ENCODE measurements at places on chromosomes 1 and 21.

- no peaks in the 10 kb centered on the region for H3K36me3 ChIP-seq
- H3K27ac ChIP-seq = no peak overlapping the region
- H3K27me3 ChIP-seq = no peaks in the 10 kb centered on the region
- H3K4me3 ChIP-seq = no peak overlapping the region
Observed at GRCh38 chr1:19393046-19393445, 80.9 kb downstream of the SLC66A1 start.

- DNase-seq = no peak
- H3K27me3 ChIP-seq = no peaks in the 10 kb centered on the region
- H3K36me3 ChIP-seq = no peaks in the 10 kb centered on the region
- H3K4me1 ChIP-seq = no peaks in the 10 kb centered on the region
- H3K4me3 ChIP-seq = no peak overlapping the region
- H3K27ac ChIP-seq = no peak overlapping the region
Observed at GRCh38 chr1:234647245-234647644, 37.3 kb upstream of the IRF2BP2 start.

- H3K36me3 ChIP-seq = no peaks in the 10 kb centered on the region
- DNase-seq = no peak
- H3K27me3 ChIP-seq = no peaks in the 10 kb centered on the region
- H3K4me3 ChIP-seq = no peak overlapping the region
- H3K27ac ChIP-seq = no peak overlapping the region
- peaks cover 3% of the 10 kb centered on the region for H3K4me1 ChIP-seq
Observed at GRCh38 chr1:197249324-197249723, 18.7 kb upstream of the CRB1 start.

DNA sequence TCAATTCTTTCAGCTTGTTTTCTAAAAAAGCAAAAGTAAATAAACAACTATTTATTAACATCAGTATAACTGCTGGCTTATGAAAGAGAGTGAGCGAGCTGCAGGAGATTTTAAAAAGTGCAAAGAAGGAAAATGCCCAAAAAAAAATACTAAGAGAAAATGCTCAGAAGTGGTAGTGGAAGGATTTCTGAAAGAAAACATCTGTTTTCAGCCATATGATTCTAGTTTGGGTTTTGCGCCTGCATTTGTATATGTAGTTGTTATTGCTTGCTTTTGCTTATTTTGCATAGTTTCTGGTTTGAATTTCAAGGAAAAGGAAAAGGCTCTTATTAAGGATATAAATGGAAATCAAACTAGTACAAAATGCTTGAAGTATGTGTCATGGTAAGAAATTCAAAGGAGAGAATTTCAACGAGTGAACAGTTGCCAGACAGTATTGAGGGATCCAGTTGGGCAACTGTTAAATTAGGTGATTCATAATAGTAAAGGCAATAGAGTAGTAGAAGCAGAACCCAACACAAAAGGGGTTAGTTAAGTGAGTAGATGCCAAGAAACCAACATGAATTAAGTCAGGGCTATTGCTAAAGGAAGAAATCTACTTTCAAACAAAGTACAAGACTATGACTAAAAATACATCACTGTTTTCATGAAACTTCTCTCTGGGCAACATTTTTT is 1.2 kb downstream of the GBP5 start:
- no peaks in the 10 kb centered on the region for H3K4me1 ChIP-seq
- no peak for DNase-seq
- no peak overlapping the region for H3K27ac ChIP-seq
- H3K4me3 ChIP-seq = no peak overlapping the region

DNA sequence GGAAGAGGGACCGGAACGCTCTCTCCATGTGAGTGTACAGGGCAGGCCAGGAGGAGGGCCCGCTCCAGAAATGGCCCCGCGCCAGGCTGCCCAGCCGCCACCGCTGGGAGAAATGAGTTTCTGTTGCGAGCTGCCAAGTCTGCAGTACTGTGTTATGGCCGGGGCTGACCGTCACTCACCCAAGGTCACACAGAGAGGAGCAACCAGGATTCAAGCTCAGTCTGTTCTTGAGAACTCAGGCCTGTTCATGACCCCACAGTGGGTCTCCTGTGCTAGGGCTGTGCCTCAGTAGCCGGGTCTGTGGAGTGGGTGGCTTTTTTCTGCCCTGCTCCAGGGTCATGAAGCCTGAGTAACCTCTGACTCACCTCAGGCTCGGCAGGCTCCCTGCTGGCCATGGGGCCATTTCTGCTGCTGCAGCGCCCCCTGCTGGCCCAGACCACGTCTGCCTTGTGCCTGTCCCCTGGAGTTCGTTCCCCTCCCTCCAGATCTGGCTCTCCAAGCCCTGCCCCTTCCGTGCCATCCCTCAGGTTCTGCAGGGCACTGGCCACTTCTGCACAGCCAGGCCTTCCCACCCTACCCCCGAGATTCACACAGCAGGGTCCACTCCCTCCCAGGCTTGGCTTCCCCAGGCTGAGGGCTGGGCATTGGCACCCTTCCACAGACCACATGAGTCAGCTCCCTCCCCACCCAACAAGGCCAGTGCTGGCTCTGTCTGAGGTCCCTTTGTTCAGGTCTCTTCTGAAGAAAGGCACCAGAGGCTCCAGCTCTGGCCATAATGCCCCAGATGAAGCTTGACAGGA is 51.8 kb downstream of the EDN2 start:
- peak; percentile 90 for DNase-seq
- H3K36me3 ChIP-seq = no peaks in the 10 kb centered on the region
- no peaks in the 10 kb centered on the region for H3K27me3 ChIP-seq
- peaks cover 15% of the 10 kb centered on the region for H3K4me1 ChIP-seq
- no peak overlapping the region for H3K4me3 ChIP-seq

GRCh38 chr1:232983375-232983774 is 33.0 kb downstream of the NTPCR start:
- H3K4me1 ChIP-seq = no peaks in the 10 kb centered on the region
- no peaks in the 10 kb centered on the region for H3K36me3 ChIP-seq
- no peaks in the 10 kb centered on the region for H3K27me3 ChIP-seq
- H3K4me3 ChIP-seq = no peak overlapping the region

DNA sequence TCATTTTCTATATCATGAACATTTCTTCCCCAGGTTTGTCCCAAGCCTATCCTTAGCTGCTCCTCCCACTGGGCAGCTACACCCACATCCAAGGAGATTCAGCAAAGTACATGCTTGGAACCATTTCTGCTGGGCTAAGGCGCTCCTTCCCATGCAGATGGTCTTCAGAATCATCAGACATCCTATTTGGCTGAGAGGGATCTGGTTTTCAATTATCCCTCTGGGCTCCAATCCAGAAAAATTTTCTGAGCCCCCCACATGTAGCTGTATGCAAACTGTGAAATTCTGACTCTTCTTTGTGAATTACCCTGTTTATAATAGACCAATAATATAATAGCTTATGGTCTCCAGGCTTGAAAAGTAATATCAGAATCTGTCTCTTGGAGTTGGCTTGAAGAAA is 99.2 kb downstream of the LAMC2 start:
- no peak for DNase-seq
- H3K27me3 ChIP-seq = no peaks in the 10 kb centered on the region
- peaks cover 7% of the 10 kb centered on the region for H3K4me1 ChIP-seq

DNA sequence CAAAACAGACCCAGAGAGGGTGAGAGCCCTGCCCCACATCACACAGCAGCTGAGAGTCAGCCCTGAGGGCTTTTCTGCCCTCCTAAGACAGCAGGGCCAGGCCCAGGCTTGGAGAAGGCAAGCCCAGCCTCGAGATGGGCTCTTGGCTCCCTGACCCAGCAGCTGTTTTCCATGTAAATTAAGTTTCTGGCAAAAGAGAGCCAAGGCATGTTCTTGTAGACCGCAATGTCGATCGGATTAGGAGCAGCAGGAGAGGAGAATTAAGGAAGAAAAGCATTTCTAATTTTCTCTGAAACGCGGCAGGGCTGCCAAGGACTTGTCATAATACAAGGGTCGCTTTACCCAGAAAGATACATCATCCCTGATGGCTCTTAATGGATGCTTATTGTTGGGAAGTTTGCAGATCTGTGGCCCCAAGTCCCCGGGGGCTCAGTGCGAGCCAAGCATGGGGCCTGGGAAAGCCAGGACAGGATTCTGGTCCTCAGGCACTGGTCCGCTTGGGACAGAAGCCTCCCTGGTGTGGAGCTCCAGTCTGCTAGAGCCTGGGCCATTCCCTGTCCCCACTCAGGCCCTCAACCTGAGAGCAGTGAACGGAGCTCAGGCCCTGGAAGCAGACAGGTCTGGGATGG is 62.8 kb downstream of the DMRTB1 start:
- H3K27ac ChIP-seq = no peak overlapping the region
- H3K36me3 ChIP-seq = peaks cover 2% of the 10 kb centered on the region
- peaks cover 4% of the 10 kb centered on the region for H3K4me1 ChIP-seq

- no peak for DNase-seq
- no peaks in the 10 kb centered on the region for H3K36me3 ChIP-seq
- H3K4me3 ChIP-seq = no peak overlapping the region
- no peaks in the 10 kb centered on the region for H3K4me1 ChIP-seq
Observed at GRCh38 chr21:38664841-38665240, 140.9 kb upstream of the ETS2 start.
